ENCODE measurements at places on chromosomes 6 and 20. TPM values are rescaled to one million over a fixed set of nuclear protein-coding genes. Genes with fewer than 3 reads are reported as not detected.

- H3K27ac ChIP-seq = no peak overlapping the region
- peaks cover 11% of the 10 kb centered on the region for H3K27me3 ChIP-seq
- DNase-seq = no peak
- H3K36me3 ChIP-seq = no peaks in the 10 kb centered on the region
- peaks cover 4% of the 10 kb centered on the region for H3K4me1 ChIP-seq
Measured at GRCh38 chr6:137645850-137646249, 151.7 kb upstream of the OLIG3 start.

- H3K36me3 ChIP-seq = peaks cover 34% of the 10 kb centered on the region
- no peak for DNase-seq
- H3K4me1 ChIP-seq = peaks cover 41% of the 10 kb centered on the region
- H3K27ac ChIP-seq = no peak overlapping the region
Measured at GRCh38 chr6:90087106-90087833, 193.0 kb downstream of the GJA10 start.

Gene PNLDC1
- total RNA-seq = 0.35 TPM

GRCh38 chr20:53081916-53082863 lies 110.0 kb downstream of the TSHZ2 start:
- no peaks in the 10 kb centered on the region for H3K27me3 ChIP-seq
- H3K4me3 ChIP-seq = no peak overlapping the region
- no peaks in the 10 kb centered on the region for H3K36me3 ChIP-seq

DNA sequence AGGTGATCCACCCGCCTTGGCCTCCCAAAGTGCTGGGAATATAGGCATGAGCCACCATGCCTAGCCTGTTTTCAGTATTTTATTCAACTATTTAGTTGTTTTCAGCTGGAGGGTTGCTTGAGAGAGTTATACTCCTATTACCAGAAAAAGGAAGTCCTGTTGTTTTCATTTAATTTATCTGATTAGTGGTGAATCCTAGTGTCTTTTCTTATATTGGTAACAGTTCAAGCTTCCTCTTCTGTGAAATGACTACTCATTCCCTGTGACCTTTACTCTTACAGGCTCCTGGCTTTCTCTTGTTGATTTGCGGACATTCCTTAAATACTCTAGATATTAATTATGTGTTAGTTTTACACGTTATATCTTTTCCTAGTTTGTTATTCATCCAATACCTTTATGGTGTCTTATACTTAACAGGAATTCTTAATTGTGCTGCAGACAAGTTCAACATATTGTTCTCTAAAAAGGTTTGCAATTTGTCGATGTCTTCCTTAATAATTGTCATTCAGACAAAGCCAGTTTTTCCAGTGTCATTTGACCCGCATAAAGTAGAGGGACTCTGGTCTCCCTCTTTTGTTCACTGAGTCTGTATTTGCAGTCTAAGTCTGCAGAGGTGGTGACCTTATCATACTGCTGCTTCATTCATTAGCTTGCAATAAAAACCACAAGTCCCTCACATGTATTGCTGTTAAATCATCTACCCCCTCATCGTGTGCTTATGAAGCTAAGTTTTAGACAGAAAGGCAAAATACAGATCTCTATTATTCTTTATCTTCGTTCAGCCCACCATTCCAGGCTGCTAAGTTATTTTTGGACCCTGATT lies 51.4 kb downstream of the ZBTB9 start:
- H3K27ac ChIP-seq = no peak overlapping the region
- no peak overlapping the region for H3K4me3 ChIP-seq
- peaks cover 13% of the 10 kb centered on the region for H3K4me1 ChIP-seq
- H3K36me3 ChIP-seq = no peaks in the 10 kb centered on the region
- DNase-seq = no peak

DNA sequence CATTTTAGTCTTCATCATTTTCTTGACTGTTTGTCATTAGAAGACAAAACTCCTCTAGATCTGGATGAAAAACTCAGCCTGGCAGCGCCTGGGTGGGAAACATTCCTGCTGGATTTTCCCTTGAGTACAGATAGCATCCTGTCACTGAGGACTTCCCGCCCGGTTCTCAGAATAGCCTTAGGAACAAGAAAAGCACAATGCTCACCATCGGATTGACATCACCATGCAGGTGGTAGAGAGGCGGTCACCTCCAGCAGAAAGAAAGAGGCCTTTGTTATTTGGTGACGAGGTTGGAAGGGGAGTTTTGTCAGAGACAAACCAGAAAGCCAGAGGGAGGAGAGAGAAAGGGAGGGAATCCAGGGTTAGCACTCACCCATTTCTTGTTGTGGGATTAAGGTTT lies 39.8 kb downstream of the KIF25 start:
- no peak overlapping the region for H3K4me3 ChIP-seq
- no peak for DNase-seq
- peaks cover 19% of the 10 kb centered on the region for H3K27me3 ChIP-seq

Gene LRRC73
- 0.25 TPM for total RNA-seq

GRCh38 chr6:154252678-154253077 lies 103.9 kb downstream of the IPCEF1 start:
- DNase-seq = no peak
- no peak overlapping the region for H3K27ac ChIP-seq
- H3K36me3 ChIP-seq = peaks cover 12% of the 10 kb centered on the region
- H3K4me3 ChIP-seq = no peak overlapping the region

Gene ECT2L
- total RNA-seq = not detected

- DNase-seq = no peak
Measured at GRCh38 chr6:134031696-134032255, 20.6 kb downstream of the SLC2A12 start.

DNA sequence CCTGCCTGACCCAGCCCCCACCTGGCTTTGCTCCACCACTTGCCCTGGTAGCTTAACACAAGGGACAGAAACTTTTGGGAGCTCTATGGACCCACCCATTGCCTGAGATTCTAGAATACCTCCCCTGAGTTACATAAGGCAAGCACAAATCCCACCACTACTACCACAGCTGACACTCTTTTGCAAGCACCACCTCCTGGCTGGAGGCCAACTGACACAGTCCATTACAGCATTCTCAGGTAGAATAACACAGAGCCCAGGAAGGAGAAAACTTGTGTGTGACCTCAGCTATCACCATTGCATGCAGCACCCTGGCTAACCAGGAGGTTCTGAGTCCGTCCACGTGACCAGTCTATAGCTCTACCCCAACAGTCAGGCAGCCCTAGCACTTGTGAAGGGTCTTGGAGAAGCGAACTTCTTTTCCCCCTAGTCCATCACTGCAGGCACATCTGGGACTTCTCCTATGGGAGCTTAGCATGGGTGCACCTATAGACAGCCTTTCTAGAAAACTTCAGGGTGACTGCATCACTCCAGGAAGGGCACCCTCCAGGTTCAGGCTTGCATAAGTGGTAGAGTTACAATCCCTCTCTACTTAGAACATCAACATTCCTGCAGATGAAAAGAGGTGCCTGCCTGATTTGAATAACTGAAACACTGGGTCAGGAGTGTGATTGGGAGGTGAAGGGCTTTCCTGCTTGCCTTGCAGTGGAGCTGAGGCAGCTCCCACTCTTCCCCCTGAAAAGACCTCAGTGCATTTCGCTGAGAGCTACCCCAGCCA lies 30.1 kb downstream of the CITED2 start:
- H3K4me3 ChIP-seq = no peak overlapping the region
- no peak overlapping the region for H3K27ac ChIP-seq
- DNase-seq = no peak
- no peaks in the 10 kb centered on the region for H3K36me3 ChIP-seq
- H3K4me1 ChIP-seq = peaks cover 11% of the 10 kb centered on the region
- no peaks in the 10 kb centered on the region for H3K27me3 ChIP-seq

Gene TXNDC5
- 39.8 TPM for total RNA-seq

Gene TRIM39
- total RNA-seq = 15.6 TPM

GRCh38 chr6:118735320-118735719 lies 83.9 kb upstream of the CEP85L start:
- H3K4me3 ChIP-seq = no peak overlapping the region
- peaks cover 8% of the 10 kb centered on the region for H3K27me3 ChIP-seq
- peaks cover 3% of the 10 kb centered on the region for H3K4me1 ChIP-seq
- no peaks in the 10 kb centered on the region for H3K36me3 ChIP-seq

Gene OR2H1
- total RNA-seq = not detected

GRCh38 chr20:54070187-54070987 lies at the start of gene BCAS1:
Gene BCAS1 (minus strand): TSS chr20:54070594. CDS start chr20:54058718, 11,876 bp downstream.
- H3K27ac ChIP-seq = no peak within 1 kb of the TSS
- no peak for DNase-seq
- no peaks in the 10 kb centered on the region for H3K36me3 ChIP-seq
- peaks cover 16% of the 10 kb centered on the region for H3K4me1 ChIP-seq
- no peak within 1 kb of the TSS for H3K4me3 ChIP-seq

Gene SMLR1
- total RNA-seq = not detected

Gene SLC17A1
- not detected for total RNA-seq

DNA sequence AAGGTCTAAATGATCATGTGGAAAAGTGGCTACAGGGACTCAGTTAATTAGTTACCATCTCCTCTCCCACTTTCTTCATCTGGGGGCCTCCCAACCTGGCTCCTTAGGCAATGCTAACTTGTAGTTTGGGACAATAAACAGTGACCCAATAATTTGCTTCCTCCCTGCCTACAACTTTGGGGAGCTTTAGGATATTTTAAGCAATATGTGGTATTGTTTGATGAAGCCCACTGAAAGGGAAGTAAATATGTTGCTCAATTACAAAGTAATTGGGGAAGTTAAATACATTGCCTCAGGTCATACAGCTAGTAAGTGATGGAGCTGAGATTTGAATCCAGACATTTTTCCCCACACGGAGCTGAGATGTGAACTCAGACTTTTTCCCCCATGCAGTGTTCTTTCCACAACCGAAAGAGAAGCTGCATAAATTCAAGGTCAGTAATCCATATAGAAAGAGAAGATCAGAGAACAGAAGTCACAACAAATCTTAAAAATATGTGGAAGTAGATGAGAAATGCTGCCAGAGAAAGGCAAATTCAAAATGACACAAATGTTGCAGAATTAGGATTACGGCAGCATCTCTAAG lies 26.6 kb downstream of the ZHX3 start:
- DNase-seq = no peak
- peaks cover 2% of the 10 kb centered on the region for H3K4me1 ChIP-seq
- no peak overlapping the region for H3K4me3 ChIP-seq

GRCh38 chr6:24743265-24743943 lies 24.4 kb upstream of the C6orf62 start:
- peak; percentile 22 for DNase-seq
- H3K27ac ChIP-seq = peak overlapping the region; percentile 19
- H3K4me1 ChIP-seq = peaks cover 19% of the 10 kb centered on the region
- no peaks in the 10 kb centered on the region for H3K36me3 ChIP-seq
- H3K4me3 ChIP-seq = no peak overlapping the region

DNA sequence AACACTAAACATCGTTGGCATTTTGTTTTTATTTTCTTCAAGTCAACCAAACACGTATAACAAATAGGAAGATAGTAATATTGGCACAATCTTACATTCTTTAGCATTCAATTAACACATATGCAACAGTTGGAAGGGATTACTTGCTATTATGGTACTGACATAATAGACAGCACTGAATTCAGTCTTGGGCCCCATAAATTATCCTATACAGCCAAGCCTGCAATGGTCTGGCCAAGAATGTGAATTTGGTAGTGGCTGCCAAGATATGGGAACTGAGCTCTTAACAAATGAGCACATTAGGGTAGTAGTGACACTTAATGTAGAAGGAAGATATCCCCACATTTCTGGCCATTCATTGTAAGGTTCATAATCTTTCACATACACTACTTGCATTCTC lies 44.8 kb upstream of the ARHGAP18 start:
- no peak overlapping the region for H3K27ac ChIP-seq
- H3K4me3 ChIP-seq = no peak overlapping the region
- peaks cover 2% of the 10 kb centered on the region for H3K27me3 ChIP-seq

- no peaks in the 10 kb centered on the region for H3K4me1 ChIP-seq
- H3K4me3 ChIP-seq = no peak overlapping the region
- no peak overlapping the region for H3K27ac ChIP-seq
- H3K27me3 ChIP-seq = no peaks in the 10 kb centered on the region
- no peaks in the 10 kb centered on the region for H3K36me3 ChIP-seq
Measured at GRCh38 chr6:4374216-4374615, 238.8 kb upstream of the ECI2 start.

DNA sequence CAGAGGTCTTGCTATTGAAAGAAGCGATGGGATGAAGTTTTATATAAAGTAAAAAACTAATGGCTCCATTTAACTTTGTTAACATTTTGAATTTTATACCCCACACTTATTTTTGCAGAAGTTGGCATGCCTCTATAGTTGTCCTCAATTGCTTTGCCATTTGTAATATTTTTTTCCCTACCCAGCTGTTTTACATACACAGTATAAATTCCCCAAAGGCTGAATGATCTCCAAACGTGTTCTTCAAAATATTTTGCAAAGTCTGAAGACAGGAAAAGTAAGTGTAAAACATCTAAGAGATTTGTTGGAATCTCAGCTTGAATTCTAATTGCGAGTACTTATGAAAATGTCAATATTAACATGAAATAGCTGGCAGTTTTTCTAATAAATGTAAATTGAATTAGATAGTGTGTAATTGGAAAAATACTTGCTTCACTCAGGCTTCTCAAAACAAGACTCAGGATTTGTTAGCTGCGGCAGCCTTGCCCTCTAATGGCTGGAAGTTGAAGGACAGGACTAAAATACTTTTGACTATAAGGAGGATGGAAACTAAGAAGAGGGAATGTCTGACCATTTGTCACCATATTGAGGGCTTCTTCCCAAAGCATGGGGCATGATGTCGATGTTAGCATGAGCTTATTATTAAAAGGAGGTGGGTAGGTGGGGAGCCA lies 226.8 kb downstream of the UST start:
- DNase-seq = no peak
- H3K4me1 ChIP-seq = no peaks in the 10 kb centered on the region
- H3K4me3 ChIP-seq = no peak overlapping the region
- H3K36me3 ChIP-seq = no peaks in the 10 kb centered on the region
- peaks cover 20% of the 10 kb centered on the region for H3K27me3 ChIP-seq

DNA sequence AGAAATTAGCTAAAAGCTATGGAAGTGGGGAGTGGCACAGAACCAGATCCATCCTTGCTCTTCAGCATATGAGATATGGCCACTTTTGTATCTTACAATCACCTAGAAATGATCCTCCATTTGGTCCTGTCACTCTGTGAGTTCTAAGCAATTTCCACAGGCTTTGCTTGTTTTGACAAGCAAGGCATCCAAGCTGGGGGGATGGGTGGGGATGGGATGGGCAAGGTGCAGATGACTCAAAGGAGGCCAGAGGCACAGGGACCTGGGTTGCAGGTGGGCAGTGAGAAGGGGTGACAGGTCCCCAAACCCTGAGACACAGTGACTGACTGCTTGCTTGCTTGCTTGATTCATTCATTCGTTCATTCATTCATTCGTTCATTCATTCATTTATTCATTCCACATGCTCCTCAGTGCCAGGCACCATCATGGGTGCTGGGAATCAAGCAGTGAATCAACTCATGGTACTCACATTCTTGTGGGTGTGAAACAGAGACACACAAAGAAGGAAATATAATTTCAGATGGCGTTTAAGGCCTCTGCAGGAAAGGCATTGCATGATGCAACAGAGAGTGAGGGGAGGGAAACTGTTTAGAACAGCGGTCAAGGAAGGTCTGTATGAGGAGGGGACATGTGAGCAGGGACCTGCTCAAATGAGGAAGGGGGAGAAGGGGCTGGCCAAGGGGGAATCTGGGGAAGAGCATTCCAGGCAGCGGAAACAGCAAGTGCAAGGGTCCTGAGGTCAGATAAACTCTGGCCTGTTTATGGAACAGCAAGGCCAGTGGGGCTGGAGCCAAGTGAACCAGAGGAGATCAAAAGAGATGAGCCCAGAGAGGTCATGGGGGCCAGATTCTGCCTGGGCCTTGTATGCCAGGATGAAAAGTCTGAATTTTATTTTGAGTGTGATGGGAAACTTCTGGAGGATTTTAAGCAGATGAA lies 3.4 kb downstream of the KCNB1 start:
- no peak overlapping the region for H3K4me3 ChIP-seq
- DNase-seq = no peak
- no peak overlapping the region for H3K27ac ChIP-seq

Gene HDGFL1
- total RNA-seq = not detected
